ENCODE measurements at places on chromosomes 16 and 17. TPM values are rescaled to one million over a fixed set of nuclear protein-coding genes. Genes with fewer than 3 reads are reported as not detected.
A peak's percentile ranks its signal among the peaks of the same experiment; 100 is the strongest.

DNA sequence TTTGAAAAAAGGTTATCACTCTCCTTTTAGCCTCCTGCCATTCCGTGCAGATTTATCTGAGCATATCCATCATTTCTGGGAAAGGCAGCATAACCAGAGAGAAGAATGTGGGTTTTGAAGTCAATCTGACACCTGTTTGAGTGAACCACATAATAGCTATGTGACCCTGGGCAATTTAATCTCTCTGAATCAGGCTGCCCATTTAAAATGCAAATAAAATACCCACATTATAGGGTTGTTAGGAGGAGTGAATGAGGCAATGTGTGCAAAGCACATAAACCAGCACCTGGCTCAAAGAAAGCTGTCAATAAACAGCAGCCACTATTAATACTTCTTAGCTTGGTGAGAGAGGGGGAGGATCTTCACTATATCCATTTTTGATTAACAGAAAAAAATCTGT lies 88.0 kb downstream of the CACNG1 start:
- no peak for DNase-seq

GRCh38 chr17:28182559-28182958 lies 136.4 kb upstream of the TMEM97 start:
- no peak for DNase-seq

- no peak for DNase-seq
Observed at GRCh38 chr17:68794636-68795434, 160.4 kb downstream of the ABCA8 start.

- DNase-seq, result peak; percentile 96
Observed at GRCh38 chr17:333626-334396, 18.8 kb downstream of the RPH3AL start.

GRCh38 chr17:32551186-32551955 lies 64.6 kb downstream of the CDK5R1 start:
- no peak for DNase-seq

DNA sequence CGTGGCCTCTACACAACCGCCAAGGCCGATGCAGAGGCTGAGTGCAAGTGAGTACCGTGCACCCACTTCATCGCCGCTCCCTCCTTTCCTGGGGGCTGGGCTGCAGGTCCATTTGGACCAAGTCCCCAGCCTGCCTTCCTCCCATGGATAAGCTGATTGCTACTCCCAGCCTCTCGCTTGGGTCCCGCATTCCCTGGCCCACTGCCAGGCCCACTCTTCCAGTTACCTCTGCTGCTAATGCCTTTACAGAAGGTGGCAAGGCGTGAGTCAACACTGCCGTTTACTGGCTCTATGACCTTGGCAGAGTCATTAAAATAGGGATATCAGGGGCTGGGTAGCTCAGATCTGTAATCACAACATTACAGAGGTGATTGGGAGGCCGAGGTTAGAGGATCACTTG lies 11.2 kb downstream of the SULT1A2 start:
- DNase-seq, result no peak

Gene CBLN1
- total RNA-seq, result 0.32 TPM

Gene FAM83G
- total RNA-seq, result 3.7 TPM
